Activated CD8-positive, alpha-beta memory T cell treated with anti-CD3 and anti-CD28 coated beads, Interleukin-2, amount 10 ng/mL, durations not matched to agents 7 days and 5 days (primary cell): ENCODE measurements at places on chromosomes 1 and 21.

DNA sequence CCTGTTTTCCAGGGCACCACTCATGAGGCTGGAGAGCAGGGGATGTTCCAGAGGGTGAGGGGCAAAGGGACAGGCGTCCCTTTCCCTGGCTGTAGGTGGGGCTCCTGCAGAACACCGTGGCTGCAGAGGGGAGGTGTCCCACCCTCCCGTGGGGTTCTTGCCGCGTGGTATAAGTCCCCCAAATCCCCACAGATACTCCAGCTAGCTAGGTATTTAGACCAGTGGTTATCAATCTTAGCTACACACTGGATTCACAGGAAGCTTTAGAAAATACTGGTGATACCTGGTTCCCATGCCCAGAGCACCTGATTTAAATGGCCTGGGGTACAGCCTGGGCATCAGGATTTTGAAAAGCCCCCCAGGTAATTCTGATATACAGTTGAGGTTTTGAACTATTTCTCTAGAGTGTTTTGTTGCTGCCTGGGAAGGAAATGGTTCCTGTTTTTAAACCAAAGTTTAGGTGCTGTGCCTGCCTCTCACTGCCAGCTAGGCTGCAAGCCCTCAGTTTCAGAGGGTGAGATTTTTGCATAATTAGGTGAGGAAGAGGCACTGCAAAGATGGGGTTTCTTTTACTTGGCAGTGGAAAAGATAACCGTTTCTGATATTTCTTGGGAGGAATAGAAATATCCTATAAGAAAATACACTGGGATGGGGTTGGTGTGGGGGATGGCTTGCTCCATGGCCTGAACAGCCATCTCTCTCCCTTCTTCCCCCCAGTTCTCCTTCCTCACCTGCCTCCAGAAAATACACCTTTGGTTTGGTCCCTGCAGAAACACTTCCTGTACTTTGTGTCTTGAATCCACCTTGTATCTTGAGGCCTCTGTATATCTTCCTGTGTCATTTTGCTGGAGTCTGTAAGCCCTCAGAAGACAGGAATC, 51.7 kb downstream of the RASSF5 start:
- no peak for DNase-seq

DNA sequence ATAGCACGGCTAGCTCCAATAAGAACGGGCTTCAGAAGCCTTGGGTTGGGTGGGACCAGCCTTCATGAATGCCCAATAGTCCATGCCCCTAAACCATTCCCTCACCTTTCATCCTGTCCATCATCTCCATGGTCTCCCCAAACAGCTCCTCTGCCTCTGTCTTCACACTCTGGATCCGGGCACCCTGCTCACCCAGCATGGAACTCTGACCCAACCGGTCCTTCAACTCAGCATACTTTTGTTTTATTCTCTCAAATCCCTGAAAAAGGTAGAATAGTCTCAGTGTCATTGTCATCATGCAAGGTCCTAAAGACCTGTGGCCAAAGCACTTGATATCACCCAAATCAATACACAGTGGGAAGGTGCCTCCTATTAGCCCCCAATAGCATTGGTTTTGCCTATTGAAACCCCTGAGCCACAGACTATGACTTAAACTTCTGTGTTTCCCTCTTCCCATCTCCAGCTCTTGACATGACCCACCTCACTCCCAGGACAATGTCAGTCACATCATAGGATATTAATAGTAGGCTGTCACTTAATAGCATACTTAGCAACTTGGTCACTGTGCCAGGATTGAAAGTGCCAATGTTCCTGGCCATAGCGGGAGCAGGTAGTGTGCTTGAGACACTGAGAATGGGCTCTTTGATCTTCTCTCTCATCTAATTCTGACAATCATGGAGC, 33.0 kb downstream of the CAMK1G start:
- DNase-seq: no peak

GRCh38 chr1:22711591-22712501, 1.2 kb downstream of the EPHB2 start:
- peak; percentile 43 for DNase-seq

GRCh38 chr21:17585875-17586450, 26.7 kb downstream of the BTG3 start:
- no peak for DNase-seq

DNA sequence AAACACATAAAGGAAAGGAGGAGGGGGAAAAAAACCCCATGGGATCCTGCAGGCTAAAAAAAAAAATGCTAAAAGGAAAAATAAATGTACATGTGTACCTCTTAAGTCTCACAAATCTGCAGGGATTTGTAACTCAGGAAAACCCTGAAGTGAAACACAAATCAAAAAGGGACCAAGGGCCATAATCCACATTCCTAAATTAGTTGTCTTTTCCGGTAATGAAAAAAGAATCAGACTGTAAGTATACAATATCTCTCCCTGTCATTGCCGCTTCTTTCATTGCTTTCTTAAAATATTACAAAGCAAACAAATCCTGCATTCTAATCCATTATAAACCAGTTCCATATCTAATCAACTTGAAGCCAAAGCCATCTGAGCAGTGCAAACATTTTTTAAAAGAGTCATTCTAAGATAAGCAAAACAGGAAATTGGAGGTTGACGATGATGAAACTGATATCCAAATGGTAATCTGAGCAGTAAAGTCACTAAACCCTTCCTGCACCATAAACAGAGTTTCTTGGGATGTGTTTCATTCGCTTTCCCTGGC, 58.7 kb upstream of the SIM2 start:
- DNase-seq: no peak

GRCh38 chr1:86395751-86396497, at the start of gene ODF2L:
ODF2L (minus strand) TSS chr1:86396323; CDS start chr1:86387027, 9,296 bp downstream.
- DNase-seq: peak; percentile 96

DNA sequence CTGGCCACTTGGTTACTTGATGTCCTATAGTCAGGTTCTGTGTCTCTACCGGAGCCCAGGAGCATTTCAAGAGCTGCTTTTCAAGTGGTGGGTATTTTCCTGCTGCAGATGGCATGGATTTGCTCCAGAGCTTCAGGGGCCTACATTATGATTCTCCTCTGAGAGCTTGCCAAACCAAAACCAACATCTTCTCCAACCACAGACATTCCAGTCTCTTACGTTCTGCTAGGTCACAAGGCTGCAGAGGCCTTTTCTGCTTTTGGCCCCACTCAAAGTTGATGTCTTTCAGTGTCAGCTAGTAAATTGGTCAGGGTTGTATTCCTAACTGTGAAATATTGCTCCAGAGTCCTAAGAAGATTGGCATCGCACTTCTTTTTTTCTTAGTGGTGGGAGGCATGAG, 14.7 kb upstream of the AQP10 start:
- no peak for DNase-seq

GRCh38 chr1:18721041-18721440, 90.4 kb downstream of the PAX7 start:
- DNase-seq: no peak

GRCh38 chr1:81470275-81470674, 330.5 kb upstream of the ADGRL2 start:
- DNase-seq: no peak

GRCh38 chr1:39919545-39919944, 17.8 kb upstream of the MYCL start:
- DNase-seq: peak; percentile 55

GRCh38 chr1:173100476-173101107, 49.9 kb upstream of the TNFSF18 start:
- DNase-seq: no peak

- no peak for DNase-seq
Measured at GRCh38 chr21:38747810-38748209, 57.9 kb upstream of the ETS2 start.

- no peak for DNase-seq
Measured at GRCh38 chr1:156760092-156760795, 7.1 kb upstream of the PRCC start.

GRCh38 chr21:38293113-38293512, 36.3 kb downstream of the KCNJ15 start:
- no peak for DNase-seq

GRCh38 chr1:81192647-81193642, 607.8 kb upstream of the ADGRL2 start:
- no peak for DNase-seq

- no peak for DNase-seq
Measured at GRCh38 chr21:42125571-42126544, 54.7 kb downstream of the UMODL1 start.

GRCh38 chr1:241533326-241534115, 1.3 kb downstream of the KMO start:
- DNase-seq: no peak

- no peak for DNase-seq
Measured at GRCh38 chr1:104765085-104765484, 1015.4 kb downstream of the AMY1C start.

- no peak for DNase-seq
Measured at GRCh38 chr1:155472491-155473083, 90.0 kb downstream of the ASH1L start.

DNA sequence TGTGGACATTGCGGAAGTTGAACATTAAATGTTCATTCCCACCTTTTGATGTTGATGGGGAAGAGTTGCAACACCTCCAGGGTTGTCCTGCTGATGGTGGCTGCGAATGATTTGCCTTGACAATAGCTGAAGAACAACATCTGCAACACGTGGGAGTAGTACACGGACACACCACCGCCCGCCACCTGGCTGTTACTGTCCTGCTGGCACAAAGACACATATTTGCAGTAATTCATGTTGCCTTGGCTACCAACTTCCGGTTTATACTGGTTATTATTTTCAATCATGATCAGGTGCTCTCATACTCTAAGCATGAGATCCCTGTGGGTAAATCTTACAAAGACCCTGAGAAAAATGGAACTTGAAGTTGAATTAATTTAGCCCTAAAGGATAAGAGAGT, 55.2 kb downstream of the UBR4 start:
- DNase-seq: no peak

DNA sequence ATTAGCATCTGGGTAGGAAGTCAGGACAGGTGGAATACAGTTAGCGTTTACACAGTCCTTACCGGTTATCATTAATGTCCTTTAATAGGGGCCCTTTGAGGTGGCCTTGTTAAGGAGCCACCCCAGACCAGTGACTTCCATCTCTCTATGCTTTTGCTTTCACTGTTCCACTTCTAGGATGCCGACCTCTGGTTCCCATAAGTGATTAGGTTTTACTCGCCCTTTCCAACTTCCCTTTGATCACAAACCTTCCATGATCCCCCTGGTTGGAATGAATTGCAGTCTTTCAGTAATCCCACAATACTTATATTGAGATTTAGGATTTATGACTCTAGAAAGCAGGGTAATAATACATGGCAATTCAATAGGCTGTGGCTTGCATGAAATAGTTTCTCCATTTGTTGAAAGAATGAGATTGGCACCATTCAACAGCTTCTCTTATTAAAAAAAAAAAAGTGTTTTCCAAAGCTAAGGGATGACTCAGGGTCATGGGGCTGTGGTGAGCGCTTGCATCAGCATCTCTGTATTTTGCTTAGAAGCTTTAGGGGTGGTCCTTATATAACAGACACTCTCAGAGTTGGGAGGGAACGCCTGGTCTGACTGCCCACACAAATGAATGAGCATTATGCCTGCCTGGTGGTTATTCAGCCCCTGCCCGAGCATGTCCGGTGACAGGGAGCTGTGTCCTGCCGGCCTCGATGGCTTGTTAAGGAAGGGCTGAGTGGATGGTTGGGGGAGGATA, 110.5 kb downstream of the CNIH3 start:
- no peak for DNase-seq

GRCh38 chr1:194164755-194165154, 978.3 kb upstream of the B3GALT2 start:
- no peak for DNase-seq

DNA sequence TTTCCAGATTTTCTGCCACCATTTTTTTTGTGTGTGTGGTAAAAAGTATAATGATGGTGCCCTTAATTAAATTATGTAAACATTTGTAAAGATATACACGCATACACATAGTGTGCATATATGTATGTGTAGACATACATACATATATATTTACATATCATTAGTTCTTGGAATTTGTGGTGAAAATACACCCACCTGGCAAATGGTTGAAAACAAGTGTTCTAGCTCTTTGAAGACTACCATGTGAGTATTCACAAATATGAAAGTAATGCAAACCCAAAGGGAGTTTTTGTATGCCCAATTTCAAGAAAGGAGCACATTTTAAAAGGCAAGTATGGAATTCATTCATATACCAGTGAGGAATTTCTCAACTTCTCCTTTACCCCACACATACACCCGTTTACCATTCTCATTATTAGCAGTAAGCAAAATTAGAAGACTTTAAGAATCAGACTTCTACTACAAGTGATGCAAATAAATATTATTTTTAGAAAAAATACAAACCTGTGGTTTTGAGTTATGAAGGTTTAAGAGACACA, 8.0 kb downstream of the RABGAP1L start:
- no peak for DNase-seq

- peak; percentile 78 for DNase-seq
Measured at GRCh38 chr1:235954306-235955283, 87.9 kb upstream of the LYST start.

GRCh38 chr1:48552420-48552819, 80.4 kb upstream of the SPATA6 start:
- DNase-seq: no peak

- DNase-seq: no peak
Measured at GRCh38 chr21:42670884-42671283, 17.5 kb downstream of the PDE9A start.

- DNase-seq: no peak
Measured at GRCh38 chr21:15466329-15466728, 263.5 kb upstream of the USP25 start.

- DNase-seq: no peak
Measured at GRCh38 chr1:185934476-185935189, 200.4 kb downstream of the HMCN1 start.

GRCh38 chr1:171792656-171793369, 11.4 kb downstream of the METTL13 start:
- no peak for DNase-seq

GRCh38 chr1:54009406-54009805, 8.6 kb downstream of the LDLRAD1 start:
- no peak for DNase-seq

GRCh38 chr1:79594121-79594698, 587.7 kb upstream of the ADGRL4 start:
- no peak for DNase-seq

DNA sequence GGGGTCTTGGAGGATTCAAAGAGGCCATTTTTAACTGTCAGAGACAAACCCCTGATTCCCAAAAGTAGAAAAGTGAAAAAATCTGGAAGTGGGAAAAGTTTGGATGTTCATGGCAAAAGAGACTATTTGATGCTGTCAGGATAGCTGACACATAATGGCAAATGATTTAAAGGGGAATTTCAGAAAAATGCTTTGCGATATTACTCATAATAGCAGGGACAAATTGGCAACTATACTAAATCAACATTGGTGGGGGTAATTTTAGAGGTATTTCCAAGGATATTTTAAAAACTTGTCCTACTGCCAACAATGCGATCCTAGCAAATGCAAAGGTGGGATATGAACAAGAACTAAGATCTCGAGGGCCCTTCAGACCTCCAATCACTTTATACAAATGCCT, 5.3 kb upstream of the GSTM4 start:
- no peak for DNase-seq

- no peak for DNase-seq
Measured at GRCh38 chr1:25482211-25482610, 51.5 kb downstream of the MACO1 start.
